ENCODE measurements at places on chromosomes 3 and 15.

DNA sequence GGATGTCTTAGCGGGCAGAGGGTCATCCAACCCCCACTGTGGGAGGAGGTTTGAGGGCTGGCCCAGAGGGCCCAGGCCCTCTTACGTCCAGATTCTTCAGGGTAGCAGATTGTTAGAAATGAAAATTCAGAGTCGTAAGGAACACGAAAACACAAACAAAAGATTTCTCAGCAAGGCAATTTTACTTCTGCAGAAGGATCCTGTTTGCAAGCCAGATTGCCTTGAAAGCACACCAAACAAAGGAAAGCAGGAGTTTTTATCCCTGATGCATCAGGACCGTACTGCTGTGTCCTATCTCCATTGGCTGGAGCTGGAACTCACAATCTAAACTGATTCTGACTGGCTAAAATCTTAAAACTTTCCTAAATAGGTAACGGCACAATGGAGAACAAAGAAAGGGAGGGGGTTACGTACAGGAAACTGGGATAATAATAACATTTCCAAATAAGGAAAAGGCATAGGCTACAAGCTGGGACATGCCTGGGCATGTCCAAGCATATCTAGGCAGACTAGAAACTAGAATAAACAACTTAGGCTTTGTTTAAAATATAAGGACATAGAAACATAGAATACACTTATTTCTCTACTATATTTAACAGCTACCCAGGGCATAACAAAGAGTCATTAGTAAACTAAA lies 97.3 kb upstream of the C2CD4B start:
- DNase-seq = no peak

DNA sequence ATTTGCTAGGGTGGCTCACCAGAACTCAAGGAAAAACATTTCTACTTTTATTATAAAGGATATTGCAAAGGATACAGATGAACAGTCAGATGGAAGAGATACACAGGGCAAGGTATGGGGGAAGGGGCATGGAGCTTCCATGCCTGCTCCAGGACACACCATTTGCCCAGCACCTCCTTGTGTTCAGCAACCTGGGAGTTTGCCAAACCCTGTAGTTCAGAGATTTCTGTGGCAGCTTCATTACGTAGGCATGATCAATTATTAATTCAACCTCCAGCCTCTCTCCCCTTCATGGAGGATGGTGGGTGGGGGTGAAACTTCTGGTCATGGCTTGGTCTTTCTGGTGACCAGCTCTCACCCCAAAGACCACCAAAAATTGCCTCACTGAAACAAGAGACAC lies 353.9 kb upstream of the THBS1 start:
- no peak for DNase-seq

GRCh38 chr3:184325269-184325668 lies 10.9 kb downstream of the EIF4G1 start:
- DNase-seq = no peak

GRCh38 chr15:85570336-85570735 lies 189.9 kb downstream of the AKAP13 start:
- DNase-seq = no peak

DNA sequence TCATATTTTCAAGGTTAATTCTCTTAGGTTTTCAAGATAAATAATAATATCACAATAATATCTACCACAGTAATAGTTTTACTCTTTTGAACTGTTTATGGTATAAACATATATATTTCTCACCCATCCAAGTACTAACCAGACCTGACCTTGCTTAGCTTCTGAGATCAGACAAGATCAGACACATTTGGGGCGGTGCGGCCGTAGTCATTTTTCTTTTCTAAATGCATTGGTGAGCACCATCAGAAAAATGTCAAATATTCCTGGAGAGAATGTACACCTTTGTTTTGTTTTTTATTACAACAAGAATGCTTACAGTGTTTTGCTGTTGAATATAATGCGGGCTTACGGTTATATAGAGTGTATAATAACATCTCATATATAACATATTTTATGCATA lies 267.8 kb downstream of the ADAMTS17 start:
- DNase-seq = no peak

GRCh38 chr15:38477637-38478036 lies 23.7 kb downstream of the FAM98B start:
- DNase-seq = no peak

DNA sequence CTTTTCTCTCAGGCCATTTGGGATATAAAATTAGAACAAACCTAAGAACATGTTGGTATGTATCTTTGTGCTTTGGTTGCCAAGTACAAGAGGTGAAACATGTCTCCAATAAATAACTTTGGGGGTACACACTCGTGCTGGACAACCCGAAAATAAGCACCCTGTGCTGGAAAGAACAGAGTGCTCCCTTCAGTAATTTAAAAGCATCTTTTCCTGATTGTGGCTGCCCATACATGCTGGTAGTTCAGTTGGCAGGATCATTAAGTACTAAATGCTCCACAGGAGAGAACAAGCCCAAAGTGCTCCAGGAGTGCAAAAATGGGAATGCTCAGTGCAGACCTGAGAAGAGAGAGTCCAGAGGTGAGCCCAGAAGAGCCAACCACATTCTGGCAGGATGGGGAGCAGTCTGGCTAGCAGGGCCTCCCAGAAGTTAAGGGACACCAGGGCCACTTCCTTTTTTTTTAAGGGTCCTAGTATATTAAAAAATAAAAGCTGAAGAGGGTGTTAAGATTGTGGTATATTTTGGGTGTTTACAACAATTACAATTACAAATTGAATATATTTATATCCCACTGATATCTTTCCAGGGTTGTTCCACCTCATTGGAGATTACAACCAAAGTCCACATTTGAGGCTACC lies 48.6 kb upstream of the SSR3 start:
- DNase-seq = no peak

- DNase-seq = no peak
Measured at GRCh38 chr3:123706871-123707270, 122.0 kb upstream of the HACD2 start.

- DNase-seq = no peak
Measured at GRCh38 chr15:85100186-85100937, 118.7 kb downstream of the PDE8A start.

- DNase-seq = no peak
Measured at GRCh38 chr15:68934341-68934740, 4.0 kb downstream of the SPESP1 start.

DNA sequence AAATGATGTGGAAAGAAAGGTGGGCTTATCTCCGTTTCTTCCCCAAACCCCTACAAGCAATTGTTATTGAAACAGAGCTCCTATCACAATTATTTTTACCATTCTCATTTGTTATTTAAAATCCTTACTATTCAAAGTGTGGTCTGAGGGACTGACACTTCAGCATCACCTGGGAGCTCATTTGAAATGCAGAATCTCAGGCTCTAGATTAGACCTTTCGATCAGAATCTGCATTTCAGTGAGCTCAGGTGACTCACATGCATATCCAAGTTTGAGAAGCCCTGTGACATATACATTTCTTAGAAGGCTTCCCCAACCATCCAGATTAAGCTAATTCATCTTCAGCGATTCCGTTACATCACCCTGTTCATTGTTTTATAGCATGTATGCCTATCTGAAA lies 145.0 kb downstream of the KCNH8 start:
- no peak for DNase-seq

GRCh38 chr3:82978368-82978767 lies 1216.9 kb upstream of the GBE1 start:
- DNase-seq = no peak

- no peak for DNase-seq
Measured at GRCh38 chr15:42413920-42414319, 54.6 kb downstream of the CAPN3 start.

GRCh38 chr15:87619161-87619960 lies 637.2 kb downstream of the NTRK3 start:
- no peak for DNase-seq

DNA sequence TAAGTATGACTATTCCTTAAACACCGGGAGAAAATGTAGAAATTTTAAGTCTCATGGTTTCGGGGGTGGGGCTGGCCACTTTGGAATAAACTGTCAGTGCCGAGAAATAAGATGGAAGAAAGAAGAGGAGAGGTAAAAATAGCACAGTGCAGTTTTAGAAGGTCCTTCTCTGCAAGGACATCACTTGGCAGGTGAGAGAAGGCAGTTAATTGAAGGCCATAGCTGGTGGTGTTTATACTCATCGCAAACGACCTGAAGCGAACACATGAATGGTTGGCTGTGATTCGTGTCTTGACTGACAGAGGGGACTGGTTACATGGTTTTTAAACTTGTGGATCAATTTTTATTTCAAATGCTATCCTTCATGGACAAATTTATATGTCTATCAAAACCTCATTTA lies 54.9 kb upstream of the SENP5 start:
- DNase-seq = no peak

DNA sequence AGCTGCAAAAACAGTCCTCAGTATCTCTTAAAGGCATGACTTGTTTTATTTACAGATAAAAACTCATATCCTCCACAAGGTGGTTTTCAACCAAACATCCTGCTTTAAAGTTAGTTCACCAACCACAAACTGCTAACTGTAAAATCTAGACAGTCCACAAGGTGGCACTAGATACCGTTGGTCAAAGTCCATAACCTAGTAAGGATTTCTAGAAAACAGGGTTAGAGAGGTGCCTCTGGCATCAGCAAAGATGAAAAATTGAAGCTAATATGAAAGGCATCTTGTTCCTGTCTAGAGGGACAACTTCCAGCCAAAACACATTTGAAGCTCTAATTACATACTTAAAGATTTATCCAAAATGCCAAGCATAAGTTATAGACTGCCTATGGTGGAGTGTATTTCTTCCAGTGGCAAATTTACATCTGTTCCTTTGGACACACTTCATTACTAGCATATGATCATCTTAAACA lies 56.0 kb downstream of the ZMAT3 start:
- DNase-seq = peak; percentile 70

- no peak for DNase-seq
Measured at GRCh38 chr3:151205482-151205881, 2.5 kb upstream of the GPR171 start.

DNA sequence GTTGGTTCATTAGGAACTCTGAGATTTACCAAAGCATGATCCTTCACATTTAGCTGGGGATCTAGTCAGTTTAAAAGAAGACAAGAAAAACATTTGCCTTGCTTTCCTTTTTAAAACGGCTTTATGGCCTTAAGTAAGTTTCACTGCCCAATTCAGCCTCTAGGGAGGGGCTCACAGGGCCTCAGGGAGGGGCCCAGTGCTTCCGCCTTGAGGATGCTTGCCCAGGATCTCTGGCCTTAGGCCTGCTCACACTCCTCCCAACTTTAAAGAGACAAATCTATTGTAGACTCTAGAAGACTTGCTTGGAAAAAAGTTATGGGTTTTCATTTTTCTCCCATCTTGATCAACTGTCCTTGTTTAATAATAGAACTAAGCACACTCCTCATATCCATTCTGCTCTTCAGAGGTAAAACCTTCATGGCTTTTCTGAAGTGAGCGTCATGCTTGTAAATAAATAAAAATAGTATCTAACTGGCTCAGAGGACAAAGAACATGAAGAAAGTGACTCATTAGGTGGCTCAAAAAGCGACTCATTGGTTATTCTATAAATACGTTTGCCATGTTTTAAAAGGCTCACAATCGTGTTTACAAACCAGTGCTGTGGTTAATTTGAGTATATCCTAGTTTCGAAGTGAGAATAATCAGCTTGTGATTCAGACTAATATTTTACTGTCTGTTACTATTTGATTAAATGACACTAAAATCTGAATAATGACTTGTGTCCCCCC lies 13.7 kb downstream of the PDHB start:
- no peak for DNase-seq

DNA sequence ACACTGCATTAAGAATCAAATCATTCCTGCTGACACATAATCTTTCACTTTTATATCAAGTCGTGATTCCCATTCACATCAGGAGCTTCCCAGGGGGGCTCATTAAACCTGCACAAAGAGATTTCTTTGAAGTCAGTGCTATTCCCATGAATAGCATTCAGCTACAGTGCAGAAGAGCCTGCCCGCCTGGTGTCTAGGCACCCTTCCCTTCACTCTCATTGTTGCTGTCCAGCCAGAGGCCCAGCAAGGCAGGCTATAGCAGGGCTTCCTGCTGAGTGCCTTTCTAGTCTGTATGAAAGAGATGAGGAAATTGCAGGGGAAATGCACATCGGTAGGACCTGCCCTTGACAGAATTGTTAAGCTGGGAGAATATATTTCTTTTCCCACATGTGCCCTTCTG lies 4.5 kb upstream of the GJD2 start:
- DNase-seq = no peak

- no peak for DNase-seq
Measured at GRCh38 chr3:11136830-11137626, 17.3 kb upstream of the HRH1 start.
